Stimulated activated CD8-positive, alpha-beta memory T cell treated with anti-CD3 and anti-CD28 coated beads, Interleukin-4, amount 100 ng/mL, for 1 hour (primary cell): ENCODE measurements at places on chromosomes 11 and 22.
A peak's percentile ranks its signal among the peaks of the same experiment; 100 is the strongest.

DNA sequence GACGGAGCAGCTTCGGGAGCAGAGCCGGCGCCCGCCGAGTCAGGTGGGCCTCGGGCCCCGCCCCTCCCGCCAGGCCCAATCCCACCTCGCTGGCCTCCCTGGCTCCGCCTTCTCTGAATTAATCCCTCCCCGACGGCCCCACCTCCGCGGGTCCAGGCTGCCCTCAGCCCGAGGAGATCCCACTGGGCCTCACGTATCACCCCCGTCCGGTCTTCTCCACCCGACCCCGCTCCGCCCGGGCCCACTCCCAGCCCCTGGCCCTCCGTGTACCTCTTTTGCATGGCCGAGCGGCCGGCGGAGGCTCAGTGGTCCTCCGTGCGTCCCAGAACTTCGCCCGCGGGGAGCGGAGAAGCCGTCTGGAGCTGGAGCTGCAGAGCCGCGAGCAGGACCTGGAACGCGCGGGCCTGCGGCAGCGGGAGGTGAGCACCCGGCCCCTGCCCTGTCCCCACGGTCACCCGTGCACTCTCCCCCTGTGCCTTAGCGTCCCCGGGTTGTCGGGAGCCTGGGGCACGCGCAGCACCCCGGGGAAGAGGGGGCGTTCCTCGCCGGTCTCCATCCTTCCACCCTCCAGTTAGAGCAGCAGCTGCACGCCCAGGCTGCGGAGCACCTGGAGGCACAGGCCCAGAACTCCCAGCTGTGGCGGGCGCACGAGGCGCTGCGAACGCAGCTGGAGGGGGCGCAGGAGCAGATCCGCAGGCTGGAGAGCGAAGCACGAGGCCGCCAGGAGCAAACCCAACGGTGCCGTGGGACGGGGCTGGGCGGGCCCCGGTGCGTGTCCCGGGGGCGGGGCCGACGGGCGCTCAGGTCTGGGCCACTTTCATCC is 2.2 kb upstream of the CD151 start:
- peak; percentile 41 for DNase-seq

DNA sequence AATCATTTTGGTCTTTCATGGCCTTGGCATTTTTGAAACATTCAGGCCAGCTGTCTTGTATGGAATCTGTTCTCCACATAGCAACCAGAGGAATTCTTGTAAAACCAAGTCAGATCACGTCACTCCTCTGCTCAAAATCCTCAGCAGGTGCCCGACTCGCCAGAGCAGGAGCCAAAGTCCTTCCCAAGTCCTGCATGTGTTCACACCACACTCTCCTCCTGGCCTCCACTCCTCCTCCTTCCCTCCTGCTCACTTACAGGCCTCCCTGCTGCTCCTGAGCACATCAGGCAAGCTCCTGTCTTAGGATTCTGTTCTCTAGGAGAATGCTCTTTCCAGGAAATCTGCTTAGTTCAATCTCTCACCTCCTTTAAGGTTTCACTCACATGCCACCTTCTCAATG is 6.9 kb upstream of the PSMC3 start:
- DNase-seq, result no peak

GRCh38 chr11:100578831-100579311 is 108.2 kb upstream of the ARHGAP42 start:
- DNase-seq, result no peak

DNA sequence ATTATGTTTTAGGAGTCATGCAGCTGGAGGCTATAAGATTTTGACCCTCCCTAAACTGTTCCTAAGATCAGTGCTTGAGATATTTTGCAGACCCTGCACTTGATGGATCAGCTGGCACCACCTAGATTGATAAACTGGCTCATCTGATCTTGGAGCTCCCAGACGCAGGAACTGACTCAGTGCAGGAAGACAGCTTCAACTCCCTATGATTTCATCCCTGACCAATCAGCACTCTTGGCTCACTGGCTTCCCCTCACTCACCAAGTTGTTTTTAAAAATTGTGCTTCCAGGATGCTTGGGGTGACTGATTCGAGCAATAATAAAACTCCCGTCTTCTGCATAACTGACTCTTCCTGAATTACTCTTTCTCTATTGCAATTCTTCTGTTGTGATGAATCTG is 637.5 kb upstream of the FAT3 start:
- no peak for DNase-seq

GRCh38 chr11:69055598-69056516 is 7.1 kb downstream of the TPCN2 start:
- no peak for DNase-seq

DNA sequence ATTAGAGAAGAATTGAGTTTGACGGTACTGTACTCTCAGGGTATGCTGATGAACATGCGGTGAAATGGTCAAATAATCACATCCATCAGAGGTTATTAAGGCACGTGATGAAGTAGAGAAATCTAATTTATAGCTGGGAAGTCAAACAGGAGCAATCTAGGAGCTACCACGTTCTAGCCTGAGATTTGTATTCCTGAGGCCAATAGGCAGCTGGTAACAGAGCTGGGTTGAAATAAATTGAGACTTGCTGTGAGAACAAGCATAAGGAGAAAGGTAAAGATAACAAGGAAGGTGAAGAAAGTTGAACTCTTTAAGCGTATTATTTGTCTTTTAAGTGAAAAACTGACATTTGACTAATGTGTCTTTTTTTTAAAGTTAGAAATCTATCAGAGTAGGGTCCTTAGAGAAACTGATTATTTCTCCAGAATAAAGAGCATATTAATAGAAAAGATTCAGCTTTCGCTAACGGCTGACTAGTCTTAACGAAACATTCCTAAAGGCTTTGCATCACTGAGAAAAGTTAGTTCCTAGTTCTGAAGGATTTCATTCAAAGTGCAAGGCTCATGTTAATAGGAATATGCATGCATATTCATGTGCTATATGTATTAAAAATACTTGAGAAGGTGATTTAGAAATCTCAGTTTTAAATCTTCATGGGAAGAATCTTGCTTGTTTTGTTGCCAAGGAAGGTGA is 5.2 kb upstream of the WEE1 start:
- DNase-seq, result no peak
